Naive thymus-derived CD8-positive, alpha-beta T cell (primary cell): ENCODE measurements at places on chromosomes 3 and 15. TPM values are rescaled to one million over a fixed set of nuclear protein-coding genes. Genes with fewer than 3 reads are reported as not detected.

Gene FSTL1
- polyA plus RNA-seq: 0.82 TPM

Gene ATP13A5
- polyA plus RNA-seq: not detected

Gene ZNF80
- polyA plus RNA-seq: 8.0 TPM

DNA sequence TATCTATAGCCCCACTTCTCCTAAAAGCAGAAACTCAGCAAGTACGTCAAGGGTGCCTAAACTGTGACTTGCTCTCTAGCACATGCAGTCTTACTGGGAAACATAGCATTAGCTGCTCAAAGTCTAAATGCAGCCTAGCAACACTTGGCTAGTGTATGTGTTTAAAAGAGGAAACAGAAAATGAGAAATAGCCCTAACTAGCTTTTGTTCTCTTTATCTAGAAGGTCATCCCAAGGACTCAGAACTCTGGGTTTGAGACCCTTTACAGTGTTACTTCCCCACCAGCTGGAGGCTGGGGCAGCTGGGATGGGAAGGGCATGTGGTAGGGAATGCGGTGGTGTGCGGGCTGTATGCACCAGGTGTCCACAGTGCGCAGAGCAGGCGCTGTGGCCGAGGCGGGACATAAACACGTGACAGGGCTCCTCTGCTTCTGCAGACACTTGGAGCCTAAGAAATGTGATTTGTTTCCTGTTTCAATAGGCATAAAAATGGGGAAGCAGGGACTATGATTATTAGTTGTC, 13.3 kb downstream of the ETV5 start:
- no peak for DNase-seq

DNA sequence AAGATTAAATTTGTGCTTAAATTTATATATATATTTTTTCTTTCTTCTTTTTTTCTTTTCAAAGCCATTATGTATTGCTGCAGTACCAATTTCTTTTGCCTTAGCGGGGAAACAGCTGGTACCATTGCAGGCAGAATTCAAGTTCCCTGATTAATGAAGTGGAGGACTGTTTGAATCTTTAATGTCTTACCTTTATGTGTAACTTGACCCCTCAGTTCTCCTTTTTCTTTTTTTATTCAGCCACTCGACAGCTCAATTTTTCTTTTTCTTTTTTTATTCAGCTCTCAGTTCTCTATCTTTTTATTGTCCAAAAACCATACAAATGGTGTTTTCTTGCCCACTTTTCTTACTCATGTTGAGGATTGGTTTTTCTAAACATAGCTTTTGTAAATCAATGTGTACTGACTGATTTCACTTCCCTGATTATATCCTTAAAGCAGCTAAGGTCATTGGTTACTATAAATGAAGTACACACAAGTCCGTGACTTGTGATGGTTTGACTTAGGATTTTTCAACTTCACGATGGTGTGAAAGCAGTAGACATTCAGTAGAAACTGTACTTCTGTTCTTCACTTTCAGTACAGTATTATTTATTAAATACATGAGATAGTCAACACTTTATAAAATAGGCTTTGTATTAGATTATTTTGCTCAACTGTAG, 22.8 kb downstream of the ATP2C1 start:
- DNase-seq: no peak

DNA sequence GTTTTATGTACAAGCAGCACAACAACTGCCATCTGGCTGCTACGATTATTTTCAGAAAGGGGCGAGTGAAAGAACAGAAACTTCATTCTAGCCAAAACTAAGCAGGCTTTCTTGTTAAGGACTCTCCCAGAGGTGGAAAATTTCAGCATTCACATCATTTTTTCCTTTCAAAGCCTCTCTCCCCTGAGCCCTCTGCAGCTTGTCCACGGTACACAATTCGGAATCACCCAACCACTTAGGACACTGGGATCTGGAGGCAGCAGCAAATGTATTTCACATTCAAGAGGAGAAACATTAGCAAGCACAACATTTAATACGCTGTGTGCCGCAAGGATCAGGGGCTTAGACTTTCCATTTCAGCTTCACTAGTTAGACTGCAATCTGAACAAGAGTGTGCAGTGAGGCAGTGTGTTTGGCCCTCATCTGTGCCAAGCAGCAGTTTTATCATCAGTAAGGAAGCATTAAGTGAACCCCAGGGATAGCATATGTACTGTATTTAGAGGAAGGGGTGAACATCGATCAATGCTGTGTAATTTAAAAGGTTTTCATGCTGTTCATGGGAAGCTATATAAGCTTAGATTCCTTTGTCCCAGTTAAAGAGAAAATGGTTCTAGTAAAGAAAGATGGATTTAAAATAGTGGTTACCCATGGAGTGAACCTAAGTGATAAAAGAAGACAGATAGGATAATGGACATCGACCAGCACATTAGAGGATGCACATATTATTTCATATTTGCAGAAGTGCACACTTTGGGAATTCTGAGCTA, 504.9 kb downstream of the TBL1XR1 start:
- DNase-seq: no peak

GRCh38 chr3:141773676-141774075, 10.5 kb downstream of the GRK7 start:
- DNase-seq: no peak
